ENCODE measurements at places on chromosomes 1 and 21.

DNA sequence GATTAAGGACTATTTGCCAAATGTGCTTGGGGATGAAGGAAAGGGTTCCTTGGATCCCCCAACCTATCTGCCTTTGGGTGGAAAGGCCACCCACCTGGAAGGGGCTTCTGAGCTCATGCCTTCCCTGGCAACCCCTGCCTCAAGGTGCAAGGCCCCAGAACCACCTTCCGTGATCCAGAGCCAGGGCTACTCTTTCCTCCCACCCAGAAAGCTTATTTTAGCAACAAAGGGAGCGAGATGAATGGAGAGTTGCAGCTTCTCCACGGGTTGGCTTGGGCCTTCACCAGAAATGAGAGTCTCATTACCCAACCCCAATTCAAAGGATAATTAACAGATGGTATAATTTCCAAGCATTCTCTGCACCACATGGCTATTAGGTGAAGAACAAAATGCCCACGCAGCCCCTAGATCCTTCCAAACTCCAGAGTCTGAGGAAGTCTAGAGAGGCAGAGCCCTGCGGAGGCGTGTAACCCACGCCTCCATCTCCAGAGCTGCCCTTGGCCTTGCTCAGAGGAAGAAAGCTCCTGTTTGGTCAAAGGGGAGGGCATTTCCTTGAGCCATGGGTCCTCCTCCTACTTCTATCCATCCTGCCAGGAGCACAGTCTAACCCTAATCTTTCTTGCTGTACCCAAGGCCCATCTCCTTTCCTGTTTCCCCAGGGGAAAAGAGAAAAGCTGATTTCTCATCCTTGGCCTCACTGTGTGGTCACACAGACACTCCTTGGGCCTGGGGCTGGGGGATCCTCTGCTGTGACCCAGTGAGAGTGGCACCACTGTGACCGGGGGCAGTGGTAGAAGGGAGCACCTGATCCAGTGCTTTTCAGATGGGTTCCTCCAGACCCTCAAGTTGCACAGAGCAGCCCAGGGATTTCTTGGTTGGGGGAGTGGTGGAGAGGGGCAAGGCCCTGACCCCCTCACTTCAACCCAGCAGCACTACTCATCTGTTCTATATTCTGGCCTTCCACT, 1.7 kb upstream of the CELSR2 start:
- no peak for DNase-seq

DNA sequence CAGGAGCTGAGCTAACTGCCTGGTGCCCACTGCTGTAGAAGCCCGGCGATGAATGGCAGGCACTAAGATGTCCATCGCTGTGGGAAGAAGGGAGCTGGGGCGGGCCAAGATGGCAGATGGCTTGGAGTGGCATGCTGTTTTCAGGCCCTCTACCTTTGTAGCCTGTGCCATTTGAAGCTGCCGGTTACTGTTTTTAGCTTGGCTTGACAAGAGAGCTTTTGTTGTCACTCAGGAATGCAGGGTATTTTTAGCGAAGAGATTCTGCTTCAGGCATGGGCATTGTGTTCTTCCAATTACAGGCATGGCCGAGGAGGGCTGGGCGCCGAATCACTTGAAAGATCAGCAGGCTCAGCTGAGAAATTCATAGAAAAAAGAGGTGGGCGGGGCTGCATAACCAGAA, 348.7 kb downstream of the RPS6KC1 start:
- DNase-seq: no peak

- no peak for DNase-seq
These were observed 4.2 kb downstream of the TTC22 start for GRCh38 chr1:54796902-54797301.

DNA sequence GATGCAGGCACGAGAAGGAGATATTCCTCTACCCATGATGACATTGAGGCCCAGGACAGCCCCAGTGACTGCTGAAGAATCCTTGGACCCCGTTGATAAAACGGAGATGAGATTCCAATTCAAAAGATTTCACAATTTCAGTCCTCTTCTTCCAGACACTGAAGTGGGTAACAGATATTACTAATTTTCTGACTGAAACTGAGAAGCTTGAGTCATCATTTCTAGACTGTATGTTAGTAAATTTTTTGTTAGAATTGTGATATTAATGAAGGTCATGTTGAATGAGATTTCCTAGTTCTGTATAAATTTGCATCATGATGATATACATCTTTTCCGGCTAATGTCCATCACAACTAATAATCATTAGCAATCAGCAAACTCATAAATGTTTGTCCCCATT, 185.8 kb downstream of the CHRM3 start:
- DNase-seq: no peak

DNA sequence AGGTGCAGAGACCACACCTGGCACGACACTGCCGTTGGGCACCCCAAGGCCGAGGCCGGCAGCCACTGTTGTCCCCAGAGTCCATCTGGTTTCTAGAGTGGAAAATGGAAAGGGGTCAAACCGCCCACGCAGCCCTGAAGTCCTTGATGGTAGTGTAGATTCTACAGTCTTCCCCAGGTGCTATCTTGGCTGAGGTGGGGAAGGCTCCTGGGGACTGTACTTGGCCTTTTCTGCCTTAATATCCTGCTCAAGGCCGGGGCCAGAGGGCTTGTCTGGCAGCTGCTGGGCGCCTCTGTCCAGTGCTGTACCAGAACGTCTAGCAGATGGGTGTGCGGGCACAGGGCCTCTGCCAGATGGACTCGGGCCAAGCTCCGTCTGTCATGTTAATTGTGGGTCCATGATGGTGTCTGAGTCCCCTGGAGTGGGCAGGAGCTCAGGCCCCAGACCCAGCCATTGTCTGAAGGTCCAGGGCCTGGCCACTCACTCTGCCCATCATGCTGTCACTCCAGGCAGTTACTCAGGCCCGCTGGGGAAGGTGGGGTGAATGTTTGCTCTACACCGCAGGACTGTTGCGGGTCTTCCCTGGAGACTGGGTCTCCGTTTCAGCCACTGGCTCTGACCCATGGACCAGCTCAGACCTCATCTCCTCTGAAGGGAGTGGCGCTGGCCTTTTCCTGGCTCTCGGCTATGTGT, 161.9 kb upstream of the COL6A1 start:
- DNase-seq: no peak

DNA sequence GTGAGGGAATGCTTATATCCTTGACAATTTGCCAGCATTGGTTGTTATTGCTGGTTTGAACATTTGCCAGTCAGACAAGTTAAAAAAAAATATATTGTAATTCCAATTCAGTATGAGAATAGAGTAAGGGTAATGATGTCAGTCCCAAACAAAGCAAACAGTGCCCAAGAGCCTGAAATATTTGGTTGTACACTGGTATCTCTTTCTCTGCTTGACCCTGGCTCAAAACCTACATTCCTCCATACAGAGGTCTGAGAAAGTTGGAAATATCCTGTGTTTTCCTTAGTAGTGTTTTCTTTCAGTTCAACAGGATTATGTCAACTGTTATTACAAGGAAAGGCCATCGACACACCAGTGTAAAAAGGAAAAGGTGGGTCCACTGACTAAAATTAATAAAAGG, 145.6 kb downstream of the MRPL39 start:
- DNase-seq: no peak

DNA sequence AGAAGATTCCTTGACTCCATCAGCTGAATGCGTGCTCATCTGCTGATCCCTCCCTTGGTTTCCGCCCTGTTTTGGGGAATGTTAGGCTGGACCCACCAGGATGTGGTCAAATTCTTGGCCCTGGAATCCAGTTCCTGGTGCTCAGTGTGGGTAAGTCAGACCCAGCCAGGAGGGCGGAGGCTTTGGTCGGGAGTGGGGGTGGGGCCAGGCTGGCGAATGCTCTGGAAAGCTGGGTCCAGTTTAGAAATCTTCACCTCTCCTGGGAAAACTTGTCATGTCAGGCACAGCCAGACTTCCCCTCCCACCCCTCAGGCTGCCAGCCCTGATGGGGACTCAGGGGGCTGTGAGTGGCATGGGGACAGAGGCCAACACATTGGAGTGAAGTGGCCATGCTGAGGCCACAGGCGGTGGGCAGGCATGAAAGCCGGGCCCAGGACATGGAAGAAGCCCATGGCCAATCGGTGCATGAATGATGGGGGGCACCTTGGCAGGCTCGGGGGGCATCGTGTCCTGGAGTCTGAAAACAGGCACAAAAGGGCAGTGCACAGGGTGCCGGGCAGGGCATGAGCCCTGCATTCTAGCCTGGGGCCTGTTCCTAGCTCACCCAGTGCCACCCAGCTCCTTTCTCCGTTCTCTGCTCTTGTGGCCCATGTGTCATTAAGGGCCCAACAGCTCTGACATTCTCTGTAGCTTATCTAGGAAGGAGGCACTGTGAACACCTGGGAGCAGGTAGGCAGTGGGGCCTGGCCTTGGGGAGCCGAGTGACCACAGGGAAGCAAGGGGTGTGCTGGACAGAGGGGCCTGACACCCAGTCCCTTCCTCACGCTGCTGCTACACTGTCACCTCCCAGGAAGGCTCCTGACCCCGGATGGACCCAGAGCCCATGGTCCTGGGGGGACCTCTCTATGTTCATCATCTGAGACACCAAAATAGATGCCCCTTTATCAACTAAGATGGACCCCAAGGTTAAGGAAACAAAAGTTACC, 14.6 kb upstream of the PADI1 start:
- no peak for DNase-seq

- DNase-seq: no peak
These were observed 323.0 kb downstream of the CAMTA1 start for GRCh38 chr1:7108251-7108650.

DNA sequence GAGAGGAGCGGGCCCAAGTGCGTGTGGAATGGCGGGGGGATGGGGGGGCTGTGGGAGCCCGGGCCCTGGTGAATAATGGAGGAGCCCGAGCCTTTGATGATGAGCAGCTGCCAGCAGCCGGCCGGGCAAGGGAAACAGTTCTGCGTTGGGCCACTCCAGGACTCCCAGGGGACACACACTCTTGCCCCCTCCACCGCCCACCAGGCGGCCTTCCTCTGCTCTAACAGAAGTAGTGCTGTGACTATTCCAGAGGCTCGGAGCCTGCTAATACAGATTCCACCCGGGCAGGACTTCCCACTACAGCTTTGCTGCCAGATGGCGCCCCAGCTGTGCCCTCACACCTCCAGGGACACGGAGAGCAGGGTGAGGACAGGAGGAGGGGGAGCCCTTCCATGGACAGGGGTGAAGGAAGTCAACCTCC, 48.2 kb upstream of the LRP8 start:
- no peak for DNase-seq

DNA sequence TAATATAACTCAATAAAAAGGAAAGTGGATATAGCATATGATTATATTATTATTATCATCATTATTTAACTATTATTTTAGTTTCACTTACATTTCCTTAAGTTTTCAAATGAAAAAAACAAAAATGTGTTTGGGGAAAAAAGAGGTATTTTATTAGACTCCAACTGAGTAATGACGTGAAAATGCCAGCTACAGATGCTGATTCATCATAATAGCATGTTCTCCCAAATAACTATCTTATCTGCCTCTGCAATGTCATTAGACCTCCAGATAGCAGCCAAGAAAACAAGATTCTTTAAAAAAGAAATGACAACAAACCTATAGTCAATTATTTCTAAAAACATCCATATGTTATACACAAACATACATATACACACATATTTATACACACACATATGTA, 1071.9 kb upstream of the TMPRSS15 start:
- no peak for DNase-seq

GRCh38 chr1:179036844-179037465, 11.3 kb downstream of the FAM20B start:
- no peak for DNase-seq
